Stimulated activated CD8-positive, alpha-beta memory T cell treated with anti-CD3 and anti-CD28 coated beads, Interleukin-2, amount 100 ng/mL, for 48 hours (primary cell): ENCODE measurements at places on chromosomes 2 and 18.

DNA sequence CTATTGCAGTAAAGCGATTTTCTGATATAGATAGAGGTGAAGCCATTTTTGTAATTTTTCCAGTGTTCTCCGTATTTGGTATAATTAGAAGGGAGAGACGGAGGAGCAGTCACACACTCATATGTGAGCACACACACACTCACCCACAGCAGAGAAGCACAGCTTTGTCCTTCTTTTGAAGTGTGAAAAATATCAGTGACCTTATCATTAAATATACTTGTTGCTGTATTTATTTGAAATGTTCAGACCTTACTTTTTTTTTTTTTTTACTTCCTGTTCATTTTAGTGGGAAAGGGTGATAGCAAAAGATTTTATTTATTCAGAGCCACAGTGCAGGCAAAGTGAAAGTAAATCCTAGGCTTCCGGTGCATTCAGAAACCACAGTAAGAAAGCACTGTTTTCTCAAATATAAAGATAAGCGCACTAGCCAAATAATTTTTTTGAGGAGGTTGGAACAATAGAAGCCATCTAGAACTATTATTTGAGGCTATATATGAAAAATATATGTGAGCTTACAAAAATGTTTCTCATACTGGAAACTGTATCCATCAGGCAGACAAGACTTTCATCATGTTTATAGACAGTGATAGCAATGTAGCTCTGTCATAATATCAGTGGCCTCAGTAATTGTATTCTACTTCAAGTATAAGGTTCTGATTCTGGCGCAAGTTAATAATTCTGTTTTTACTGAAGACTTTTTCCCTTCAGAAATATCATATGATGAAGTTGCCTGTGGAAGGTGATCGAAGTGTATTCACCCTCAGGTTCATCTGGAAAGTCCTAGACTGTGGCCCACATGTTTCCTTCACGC, 37.2 kb downstream of the TSHZ1 start:
- DNase-seq = no peak

- DNase-seq = no peak
Measured at GRCh38 chr2:33212151-33212550, 264.3 kb upstream of the RASGRP3 start.

DNA sequence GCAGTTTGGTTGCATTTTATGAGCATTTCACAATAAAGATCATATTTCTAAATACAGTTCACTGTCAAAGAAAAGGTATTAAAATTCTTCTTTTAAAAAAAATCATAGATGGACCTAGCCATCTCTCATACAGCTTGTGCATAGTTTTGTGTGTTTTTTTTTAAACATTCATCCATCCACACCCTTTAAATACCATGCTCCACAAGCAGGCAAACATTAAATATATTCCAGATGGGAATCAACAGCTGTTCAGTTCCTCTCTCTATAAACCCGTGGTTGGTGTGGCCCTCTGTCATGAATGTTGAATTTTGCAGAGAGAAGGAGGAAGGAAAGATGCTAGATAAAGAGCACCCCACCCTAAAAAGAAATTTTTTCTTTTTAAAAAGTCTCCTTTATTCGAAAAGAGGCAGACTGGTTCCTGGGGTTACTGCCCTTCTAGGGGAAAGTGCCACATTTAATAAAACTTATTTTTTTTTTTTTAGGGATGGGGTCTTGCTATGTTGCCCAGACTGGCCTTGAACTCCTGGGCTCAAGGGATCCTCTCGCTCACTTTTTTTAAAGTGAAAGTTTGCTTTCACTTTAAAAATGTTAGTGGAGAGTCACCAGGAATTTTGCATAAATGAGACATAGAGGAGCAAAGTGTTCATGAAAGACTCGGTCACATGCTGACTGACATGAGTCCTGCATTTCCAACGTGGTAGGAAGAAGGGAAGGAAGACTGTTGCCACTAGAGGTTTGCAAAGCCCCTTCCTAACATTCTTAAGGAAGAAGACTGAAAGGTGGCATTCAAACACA, 73.9 kb upstream of the LMAN1 start:
- no peak for DNase-seq

DNA sequence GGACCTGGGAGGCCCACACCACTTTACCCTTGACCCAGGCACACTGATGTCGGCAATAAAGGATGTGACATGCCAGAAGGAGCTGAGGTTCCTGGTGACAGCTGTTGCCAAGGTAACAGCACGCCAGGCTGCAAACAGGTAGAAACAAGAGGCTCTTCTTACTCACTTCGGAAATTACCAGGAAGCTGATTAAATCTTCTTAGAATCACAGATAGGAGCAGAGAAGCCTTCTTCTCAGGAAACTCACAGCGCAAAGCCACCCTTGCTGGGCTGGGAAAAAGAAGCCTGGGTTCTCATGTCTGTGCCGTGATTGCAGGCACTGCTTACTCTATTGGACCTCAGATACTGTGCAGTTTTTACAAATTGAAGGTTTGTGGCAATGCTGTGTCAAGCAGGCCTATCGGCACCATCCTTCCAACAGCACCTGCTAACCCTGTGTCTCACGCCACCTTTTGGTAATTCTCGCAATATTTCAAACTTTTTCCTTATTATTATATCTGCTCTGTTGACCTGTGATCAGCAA, 61.0 kb upstream of the TAF1B start:
- DNase-seq = peak; percentile 55

GRCh38 chr2:118835746-118836410, 11.6 kb downstream of the EN1 start:
- no peak for DNase-seq

- DNase-seq = no peak
Measured at GRCh38 chr18:47549021-47549540, 297.6 kb upstream of the SKOR2 start.

GRCh38 chr18:70382017-70382416, 93.2 kb downstream of the SOCS6 start:
- DNase-seq = no peak

GRCh38 chr2:30293303-30293921, 62.1 kb downstream of the LBH start:
- DNase-seq = no peak

GRCh38 chr2:69781321-69782248, 39.7 kb downstream of the ANXA4 start:
- DNase-seq = no peak

DNA sequence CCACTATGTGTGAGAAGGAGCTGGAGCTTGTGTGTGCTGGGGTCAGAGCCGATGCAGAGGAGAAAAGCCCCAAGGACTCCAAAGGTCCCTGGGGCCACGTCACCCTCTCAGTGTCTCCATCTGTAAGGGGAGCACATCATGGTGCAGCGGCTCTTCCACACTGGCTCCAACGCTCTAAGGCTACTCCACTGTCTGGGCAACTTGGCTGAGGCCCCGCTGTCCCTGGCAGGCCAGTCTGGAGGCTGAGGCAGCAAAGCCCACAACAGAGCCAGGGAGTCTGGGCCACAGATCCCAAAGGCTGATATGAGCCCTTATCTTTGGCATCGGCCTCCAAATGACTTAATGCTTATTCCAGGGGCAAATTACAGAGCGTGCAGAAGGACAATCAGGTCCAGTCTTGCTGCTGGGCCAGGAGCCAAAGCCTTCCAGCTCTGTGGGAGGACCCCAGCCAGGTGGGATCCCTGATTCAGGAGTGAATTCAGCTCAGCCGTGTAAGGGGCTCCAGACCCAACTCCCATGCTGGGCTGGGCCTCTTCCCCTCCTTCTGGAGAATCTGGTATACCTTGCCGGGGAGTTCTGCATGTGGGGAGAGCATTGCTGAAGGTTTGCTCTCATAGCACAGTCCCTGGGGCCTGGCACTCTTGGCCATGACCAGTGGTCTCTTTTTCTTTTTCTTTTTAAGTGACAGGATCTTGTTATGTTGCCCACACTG, 1.8 kb upstream of the DUSP2 start:
- no peak for DNase-seq

GRCh38 chr18:23943104-23943503, 71.5 kb upstream of the TTC39C start:
- DNase-seq = no peak

DNA sequence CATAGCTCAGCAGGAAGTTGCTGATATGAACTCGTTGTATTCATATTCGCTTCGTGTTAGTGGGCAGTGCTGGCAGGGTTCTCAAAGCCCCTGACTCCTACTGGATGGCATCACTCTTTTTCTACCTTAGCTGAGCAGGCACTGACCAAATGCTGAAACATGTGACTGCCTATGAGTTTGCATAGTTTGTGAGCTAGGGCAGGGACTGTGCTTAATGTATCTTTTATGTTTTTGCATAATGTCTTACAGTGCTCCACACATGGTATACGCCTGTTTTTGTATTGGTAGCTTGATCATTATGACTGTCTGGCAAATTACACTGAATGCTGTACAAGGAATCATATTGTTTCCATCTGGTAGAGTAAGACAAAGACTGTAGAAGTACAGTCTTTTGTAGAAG, 305.3 kb downstream of the PARD3B start:
- DNase-seq = no peak

GRCh38 chr2:9497017-9497416, 22.7 kb downstream of the IAH1 start:
- DNase-seq = no peak

DNA sequence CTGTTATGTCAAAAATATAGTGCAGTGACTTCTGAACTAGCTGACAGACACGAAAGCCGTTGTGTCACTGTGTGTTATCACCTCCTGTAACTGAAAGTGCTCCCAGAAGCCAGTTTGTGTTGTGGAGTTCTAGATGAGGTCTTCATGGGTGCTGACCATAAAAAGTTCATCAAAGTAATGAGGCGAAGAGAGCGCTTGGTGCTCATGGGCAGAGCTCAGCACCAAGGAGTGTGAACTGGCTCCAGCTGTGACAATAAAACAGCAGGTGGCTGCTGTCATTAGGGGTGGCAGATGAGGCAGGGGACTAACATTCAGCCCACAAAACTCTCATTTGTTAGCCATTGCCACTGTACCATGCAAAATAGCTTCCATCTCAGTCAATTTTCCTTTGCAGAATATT, 151.1 kb downstream of the ZNF407 start:
- no peak for DNase-seq

DNA sequence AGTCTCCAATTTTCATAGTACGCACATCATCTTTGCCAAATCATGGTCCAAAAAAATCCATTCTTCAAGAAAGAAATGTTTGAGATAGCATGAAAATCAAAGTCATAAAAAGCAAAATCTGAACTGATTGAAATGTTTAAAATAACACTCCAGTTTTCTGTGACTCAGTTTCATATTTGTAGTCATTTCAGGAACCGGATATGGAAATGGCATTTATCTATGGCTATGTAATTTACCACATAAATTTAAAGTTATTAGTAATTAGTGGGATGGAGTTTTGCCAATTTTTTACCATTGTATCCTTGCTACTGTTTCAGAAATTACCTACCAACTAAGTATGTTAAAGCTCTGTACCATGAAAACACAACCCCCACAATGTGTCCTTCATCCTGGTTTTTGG, 456.6 kb upstream of the ACVR2A start:
- DNase-seq = no peak

DNA sequence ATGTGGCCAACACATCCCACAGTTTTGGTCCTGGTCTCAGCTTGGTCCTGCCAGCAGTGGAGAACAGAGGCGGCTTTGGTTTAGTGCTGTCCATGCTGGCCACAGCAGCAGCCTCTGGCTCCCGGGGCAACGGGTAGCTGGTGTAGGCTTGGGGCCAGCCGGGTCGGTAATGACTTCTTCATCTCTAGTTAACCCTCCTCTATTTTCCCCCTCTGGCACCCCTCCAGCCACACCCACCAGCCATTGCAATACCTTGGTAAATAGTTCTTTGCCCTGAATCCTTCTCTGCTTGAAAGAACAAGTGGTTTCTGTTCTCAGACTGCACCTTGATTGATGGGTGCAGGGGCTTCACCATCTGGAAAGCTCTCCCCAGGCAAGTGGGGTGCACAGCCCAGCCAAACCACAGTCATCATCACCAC, 31.7 kb upstream of the ZNF396 start:
- DNase-seq = no peak

- no peak for DNase-seq
Measured at GRCh38 chr2:98253461-98254070, 92.7 kb upstream of the CNGA3 start.

- no peak for DNase-seq
Measured at GRCh38 chr2:42113452-42113851, 55.7 kb upstream of the EML4 start.

- DNase-seq = no peak
Measured at GRCh38 chr18:10131460-10132395, 217.9 kb downstream of the VAPA start.

DNA sequence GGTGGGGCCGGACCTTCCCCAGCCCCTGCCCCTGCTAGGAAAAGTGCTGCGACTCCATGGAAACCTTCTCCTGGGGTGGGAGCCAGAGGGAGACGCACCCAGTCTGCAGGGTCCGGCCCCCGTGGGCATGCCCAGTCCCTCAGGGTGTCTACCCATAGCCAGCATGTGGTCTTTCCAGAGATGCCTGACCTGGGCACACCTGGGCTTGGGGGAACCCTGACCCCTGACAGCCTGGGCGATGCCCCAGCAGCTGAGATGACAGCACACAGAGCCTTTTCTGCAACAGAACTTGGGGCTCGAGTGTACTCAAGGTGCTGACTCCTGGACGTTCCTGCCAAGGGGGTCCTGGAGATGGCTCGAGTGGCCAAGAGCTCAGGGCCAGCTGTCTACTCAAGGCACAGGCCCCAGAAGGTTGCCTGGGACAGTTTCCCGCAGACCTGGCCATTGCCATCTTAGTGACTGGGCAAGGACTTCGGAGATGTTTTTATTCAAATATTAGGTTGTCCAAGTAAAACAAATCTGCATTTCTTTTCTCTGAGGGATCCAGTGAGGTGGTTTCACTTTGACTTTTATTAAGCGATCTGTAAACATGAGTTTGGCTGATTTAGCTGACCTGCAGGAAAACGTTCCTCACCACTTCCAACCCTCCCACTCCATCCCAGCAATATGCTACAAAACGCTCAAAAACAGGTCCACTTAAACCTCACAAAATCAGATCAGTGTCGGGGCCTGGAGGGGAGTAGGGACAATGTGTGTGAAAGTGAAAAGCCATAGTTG, 228.0 kb downstream of the EIPR1 start:
- no peak for DNase-seq

- no peak for DNase-seq
Measured at GRCh38 chr18:70176537-70176936, 28.9 kb downstream of the RTTN start.

DNA sequence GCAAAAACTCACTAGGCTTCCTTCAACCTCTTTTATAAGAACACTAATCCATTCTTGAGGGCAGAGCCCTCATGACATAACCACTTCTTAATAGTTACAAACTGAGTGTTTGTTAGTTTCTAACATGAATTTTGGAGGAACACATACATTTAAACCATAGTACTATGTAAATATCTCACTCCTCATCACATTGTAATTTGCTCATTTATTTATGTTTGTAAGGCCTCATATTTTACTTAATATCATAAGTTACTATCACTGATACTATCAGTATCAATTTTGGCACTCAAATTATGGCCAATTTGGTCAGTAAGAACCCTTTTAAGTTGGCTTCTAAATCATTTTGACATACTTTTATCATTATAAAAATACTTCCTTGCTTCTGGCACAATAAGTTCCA, 603.1 kb downstream of the ZEB2 start:
- DNase-seq = no peak
